ENCODE measurements at places on chromosomes 1 and 21.

DNA sequence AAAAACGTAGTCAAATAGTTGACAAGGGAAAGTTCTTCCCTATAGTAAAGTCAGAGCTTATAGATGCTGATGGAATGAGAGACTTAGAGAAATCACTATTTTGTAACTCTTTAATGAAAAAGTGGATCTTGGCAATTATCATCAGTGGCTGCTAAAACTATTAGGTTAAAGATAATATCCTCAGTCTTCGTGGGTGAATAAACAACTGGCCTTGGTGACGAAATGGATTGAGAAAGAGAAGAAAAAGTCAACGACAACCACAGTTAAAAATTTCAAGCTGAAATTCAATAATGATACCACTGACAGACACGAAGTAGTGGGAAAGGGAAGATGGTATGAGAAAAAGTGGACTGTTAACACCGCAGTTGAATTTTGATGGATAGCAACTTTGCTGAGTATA is 90.0 kb upstream of the GNG4 start:
- no peak for DNase-seq

- no peak for DNase-seq
Observed at GRCh38 chr1:208475951-208476845, 232.0 kb upstream of the PLXNA2 start.

- no peak for DNase-seq
Observed at GRCh38 chr1:214004795-214005194, 17.0 kb downstream of the PROX1 start.

- DNase-seq: no peak
Observed at GRCh38 chr21:42461881-42462877, 33.8 kb downstream of the RSPH1 start.

- DNase-seq: no peak
Observed at GRCh38 chr1:246037832-246038231, 469.2 kb downstream of the SMYD3 start.

DNA sequence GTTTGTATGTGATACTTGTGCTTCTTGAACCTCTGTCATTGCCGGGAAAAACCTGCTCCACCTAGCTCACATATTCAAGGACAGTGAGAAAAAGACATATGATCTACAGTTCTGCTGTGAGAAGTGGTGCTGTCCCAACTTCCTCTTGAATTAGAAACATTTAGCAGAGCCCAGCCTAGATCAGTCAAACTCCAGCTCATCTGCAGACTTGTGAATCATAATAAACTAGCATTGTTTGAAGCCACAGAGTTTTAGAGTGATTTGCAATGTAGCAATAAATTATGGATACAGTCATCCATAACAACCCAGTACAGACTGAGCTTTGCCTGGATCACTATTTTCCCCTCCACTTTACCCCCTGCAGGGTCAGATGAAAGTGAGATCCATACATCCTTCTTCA is 497.8 kb downstream of the PLA2G4A start:
- DNase-seq: no peak

DNA sequence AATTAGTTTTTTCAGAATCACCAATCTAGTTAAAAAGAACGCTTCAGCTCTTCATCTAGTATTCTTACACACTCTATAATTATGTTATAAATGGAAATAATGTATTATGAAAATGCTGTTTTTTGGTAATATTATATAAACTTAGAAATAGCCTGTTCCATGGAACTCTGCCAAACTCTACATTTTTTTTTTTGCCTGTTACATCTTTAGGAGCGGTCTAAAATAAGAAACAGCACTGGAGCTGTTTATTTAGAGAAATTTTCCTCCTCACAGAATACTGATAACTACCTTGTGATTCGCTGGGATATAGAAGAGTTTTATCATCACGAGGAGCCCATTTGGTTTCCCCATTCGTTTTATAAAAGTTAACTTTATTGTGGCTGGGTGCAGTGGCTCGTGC is 58.5 kb downstream of the PKN2 start:
- DNase-seq: no peak

GRCh38 chr1:87926921-87927320 is 598.2 kb downstream of the LMO4 start:
- no peak for DNase-seq

DNA sequence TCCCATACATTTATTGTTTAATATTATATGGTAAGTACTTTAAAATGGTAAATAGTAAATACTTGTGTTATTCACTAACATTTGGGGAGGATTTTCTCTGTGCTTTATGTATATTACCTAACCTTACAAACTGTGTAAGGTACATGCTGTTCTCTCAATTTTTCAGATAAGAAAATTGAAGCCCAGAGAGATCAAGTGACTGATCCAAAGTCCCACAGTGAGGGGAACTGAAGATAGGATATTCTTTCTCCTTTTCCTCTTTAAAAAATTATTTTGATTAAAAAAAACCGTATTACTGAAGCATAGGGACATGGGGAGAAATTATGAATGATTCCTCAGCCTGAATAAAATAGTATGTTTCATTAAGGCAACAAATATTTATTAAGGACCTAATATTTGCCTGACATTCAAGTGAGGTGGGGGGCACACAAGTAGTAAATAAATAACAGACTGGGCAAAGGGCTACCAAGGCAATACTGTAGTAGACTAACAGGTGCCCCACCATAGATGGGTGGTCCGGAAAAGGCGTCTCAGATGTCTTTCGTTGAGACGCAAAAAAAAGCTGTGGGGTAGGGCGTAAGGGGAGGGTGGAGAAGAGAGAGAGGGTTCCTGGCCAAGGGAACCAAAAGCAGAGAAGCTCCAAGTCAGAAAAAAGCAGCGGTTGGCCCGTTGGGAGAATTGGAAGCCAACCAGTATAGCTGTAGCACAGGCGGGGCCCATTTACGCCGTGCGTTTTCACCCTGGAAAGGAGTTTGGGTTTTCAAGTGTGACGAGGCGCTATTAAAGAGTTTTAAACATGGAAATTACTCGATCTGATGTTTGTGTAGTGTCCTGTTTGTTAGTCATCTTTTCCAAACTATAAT is 944 bp upstream of the AGO3 start:
- peak; percentile 85 for DNase-seq

DNA sequence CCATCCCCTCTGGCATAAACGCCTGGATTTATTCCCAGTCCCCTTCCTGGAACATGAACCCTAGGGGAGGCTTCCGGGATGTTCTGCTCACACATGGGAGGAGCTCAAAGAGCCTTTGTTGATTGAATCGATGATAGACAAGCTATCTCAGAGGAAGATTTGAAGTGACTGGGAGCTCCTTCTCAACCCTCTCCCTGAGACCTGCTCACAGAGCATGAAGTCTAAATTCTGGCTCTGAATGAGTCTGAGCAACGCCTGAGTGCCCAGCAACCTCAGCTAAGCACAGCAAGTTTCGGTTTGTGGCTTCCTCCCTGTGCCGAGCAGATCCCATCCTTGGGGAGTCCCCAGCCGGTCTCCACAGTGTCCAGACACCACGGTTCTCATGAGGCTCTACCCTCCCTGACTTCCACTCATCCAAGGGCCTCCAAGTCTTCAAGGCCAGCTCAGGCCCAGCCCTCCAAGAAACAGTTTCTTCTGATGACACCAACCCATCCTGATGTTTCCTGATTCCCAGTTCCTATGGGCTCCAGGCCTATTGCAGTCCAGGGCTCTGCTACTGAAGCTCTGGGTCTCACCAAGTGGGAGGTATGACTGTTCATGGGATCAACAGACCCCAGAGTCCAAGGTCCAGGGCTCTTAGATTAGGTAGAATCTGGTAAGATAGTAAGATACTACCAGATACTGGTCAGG is 190.8 kb downstream of the DYRK1A start:
- no peak for DNase-seq

- no peak for DNase-seq
Observed at GRCh38 chr1:236800002-236800620, 5.0 kb downstream of the MTR start.

- no peak for DNase-seq
Observed at GRCh38 chr1:46508757-46509156, 19.1 kb downstream of the DMBX1 start.

GRCh38 chr1:2419416-2419815 is 7.1 kb upstream of the PEX10 start:
- no peak for DNase-seq

GRCh38 chr1:39422614-39423013 is 68.8 kb upstream of the BMP8A start:
- DNase-seq: no peak

- no peak for DNase-seq
Observed at GRCh38 chr1:39689214-39689613, 2.0 kb downstream of the HPCAL4 start.

DNA sequence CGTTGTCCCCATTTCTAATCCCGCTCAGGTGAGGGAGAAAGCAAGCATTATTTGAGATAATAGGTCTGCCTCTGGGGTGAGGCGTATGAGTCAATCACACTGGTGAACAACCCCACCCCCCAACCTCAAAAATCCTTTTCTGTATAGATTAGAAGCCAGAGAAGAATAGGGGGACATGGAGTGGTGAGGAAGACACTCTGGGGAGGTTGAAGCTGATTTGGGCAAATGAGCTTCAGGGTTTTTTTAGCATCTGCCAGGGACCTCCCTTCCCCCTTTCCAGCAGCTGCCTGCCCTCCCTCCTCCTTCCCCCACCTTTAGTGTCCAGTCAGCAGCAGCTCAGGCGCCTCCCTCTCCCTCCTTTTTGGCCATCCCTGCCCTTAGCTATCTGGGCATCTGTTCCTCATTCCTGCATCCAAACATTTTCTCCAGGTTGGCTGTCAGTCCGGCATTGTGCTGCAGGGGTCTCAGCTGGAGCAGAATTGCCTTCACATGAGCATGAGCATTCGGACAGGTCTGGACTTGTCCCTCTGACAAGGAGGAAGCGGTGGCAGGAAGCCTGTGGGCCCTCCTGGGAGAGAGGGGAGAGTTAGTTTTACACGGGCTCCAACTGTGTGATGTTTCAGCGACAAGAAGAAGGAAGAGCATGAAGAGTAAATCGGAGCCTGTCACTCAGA is 30.8 kb upstream of the PTGFRN start:
- DNase-seq: no peak

DNA sequence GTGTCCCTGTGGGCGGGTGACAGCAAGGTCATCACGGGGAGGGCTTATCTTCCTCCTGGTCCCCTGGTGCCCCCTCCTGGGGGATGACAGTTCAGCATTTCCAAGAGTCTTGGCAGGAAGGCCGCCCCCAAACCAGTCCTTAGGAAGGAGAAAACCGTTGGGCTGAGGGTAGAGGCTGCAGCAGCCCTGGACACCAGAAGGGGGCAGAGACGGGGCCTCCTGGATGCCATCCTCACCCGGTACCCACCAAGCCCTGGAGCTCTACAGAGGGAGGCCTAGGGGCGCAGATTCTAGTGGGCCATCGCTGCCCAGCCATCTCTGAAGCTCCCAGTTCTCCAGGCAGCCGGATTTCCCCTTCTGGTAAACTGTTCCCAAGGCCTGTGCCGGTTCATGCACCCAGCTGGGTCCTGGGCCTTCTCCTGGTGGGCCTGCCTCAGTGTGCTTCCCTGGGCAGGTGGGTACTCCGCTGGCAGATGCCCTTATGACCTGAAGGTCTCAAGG is 14.8 kb upstream of the ZNF669 start:
- peak; percentile 53 for DNase-seq

DNA sequence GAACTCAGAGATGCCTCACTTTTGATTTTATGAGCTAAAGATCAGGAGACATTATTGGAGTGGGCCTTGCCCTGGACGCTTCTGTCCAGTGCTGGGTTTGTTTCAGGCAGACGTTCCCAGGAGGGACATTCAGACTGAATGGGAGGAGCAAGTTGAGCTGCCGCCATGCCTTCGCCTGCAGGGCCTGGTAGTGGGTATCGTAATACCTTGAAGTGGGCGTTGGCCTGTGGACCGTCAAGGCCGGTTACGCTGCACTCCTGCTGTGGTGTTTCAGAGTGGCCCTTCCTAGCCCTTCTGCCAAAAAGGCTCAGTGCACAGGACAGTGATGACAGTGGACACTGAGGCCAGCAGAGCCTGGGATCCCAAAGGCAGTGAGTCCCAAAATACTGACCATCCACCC is 1.6 kb downstream of the FAM3B start:
- DNase-seq: no peak

GRCh38 chr1:32336591-32336932 is 529 bp upstream of the MARCKSL1 start:
- no peak for DNase-seq

GRCh38 chr1:113981962-113982931 is 3.0 kb downstream of the OLFML3 start:
- DNase-seq: no peak

GRCh38 chr1:175848329-175848728 is 104.9 kb upstream of the TNR start:
- DNase-seq: no peak

GRCh38 chr1:29706936-29707335 is 470.6 kb downstream of the PTPRU start:
- DNase-seq: no peak

DNA sequence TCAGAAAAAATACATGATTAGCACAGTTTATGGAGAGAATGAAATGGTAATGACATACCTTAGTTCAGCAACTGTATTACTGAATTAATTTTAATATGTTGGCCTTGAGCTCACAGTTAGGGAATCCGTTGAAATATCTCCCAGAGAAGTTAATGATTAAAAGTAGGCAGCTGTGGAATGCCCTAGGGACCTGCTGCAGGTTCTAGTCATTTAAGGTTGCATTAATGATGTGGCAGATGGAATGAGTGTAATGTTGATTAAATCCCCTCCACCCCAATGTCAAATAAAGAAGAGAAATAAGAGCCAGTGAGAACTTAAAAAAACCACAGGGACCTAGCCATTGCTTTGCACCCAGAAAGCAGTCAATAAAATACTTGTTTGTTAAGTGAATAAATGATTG is 40.3 kb upstream of the TRIM45 start:
- no peak for DNase-seq

- DNase-seq: peak; percentile 48
Observed at GRCh38 chr1:185238447-185238846, 78.6 kb downstream of the IVNS1ABP start.

GRCh38 chr1:226903819-226904716 is 33.7 kb downstream of the PSEN2 start:
- no peak for DNase-seq

- no peak for DNase-seq
Observed at GRCh38 chr1:26915204-26915842, 1.5 kb upstream of the NR0B2 start.

DNA sequence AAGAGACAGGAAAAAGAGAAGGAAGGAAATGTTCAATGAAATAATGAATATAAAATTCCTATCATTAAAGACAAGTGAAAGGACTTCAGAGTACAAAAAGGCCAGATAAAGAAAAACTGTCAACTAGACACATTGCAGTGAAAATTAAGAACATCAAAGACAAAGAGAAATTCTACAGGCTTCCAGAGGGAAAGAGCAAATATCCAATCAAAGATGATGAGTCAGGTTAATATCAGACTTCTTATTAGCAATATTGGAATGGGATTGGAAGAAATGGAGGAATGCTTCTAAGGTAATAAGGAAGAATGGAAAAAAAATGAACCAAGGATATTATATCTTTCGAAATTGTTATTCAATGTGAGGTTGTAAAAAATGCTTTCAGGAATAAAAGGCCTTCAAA is 7.8 kb downstream of the PLA2G2A start:
- no peak for DNase-seq

DNA sequence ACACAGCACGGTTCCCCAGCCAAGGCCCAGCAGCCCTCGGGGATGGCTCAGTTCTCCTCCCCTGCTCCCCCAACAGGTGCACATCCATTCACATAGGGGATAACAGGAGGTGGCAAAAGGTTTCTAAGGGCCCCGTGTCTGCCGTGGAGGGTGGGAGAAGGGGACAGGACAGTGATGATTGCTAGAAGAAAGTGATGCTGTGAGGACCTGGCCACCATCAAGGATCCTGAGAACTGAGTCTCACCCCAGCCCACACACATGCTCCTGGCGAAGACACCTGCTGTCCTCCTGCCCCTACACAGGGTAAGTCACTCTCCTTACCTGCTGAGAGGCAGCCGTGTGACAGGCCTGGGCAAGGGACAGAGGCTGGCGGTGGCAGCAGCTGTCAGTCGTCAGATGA is 54.5 kb downstream of the GNG4 start:
- DNase-seq: no peak

Data from erythroblast (primary cell).